Skeletal muscle cell (primary cell): ENCODE measurements at places on chromosomes 16 and 17.

DNA sequence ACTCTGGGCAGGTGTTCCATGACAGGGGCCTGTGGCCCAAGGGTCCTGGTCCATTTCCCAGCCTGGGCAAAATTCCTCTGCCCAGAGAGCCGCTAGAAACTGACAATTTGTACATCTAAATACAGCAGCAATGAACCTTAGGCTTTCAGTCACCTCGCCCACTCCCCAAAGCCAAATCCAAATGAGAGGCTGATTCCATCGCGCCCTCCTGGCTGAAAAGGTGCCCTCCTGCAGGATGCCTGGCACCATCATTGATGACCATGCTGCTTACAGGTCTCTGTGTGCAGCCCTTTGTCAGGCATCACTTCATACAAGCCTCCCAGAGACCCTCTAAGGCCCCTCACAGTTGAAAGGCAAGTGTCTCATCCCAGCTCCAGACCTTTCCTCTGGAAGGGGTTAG, 114.7 kb downstream of the C16orf78 start:
- no peak for DNase-seq

DNA sequence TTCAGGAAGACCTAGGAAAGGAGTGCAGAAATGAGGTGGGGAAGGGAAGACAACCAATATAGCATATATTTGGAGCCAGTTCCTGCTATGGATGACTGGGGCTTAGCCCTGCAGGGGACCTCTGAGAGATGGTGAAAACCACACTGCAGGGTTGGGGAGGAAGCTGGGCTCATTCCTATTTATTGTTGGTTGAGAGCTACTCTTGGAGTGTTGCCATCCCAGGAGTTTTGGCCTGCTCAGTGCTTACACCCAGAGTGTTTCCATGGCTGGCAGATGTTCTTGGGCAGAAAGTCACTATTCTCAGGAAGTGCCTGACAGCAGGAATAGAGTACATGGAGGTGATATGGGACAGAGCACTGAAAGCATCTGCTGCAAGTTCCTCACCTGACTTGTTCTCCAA, 145.8 kb downstream of the SPACA3 start:
- no peak for DNase-seq

DNA sequence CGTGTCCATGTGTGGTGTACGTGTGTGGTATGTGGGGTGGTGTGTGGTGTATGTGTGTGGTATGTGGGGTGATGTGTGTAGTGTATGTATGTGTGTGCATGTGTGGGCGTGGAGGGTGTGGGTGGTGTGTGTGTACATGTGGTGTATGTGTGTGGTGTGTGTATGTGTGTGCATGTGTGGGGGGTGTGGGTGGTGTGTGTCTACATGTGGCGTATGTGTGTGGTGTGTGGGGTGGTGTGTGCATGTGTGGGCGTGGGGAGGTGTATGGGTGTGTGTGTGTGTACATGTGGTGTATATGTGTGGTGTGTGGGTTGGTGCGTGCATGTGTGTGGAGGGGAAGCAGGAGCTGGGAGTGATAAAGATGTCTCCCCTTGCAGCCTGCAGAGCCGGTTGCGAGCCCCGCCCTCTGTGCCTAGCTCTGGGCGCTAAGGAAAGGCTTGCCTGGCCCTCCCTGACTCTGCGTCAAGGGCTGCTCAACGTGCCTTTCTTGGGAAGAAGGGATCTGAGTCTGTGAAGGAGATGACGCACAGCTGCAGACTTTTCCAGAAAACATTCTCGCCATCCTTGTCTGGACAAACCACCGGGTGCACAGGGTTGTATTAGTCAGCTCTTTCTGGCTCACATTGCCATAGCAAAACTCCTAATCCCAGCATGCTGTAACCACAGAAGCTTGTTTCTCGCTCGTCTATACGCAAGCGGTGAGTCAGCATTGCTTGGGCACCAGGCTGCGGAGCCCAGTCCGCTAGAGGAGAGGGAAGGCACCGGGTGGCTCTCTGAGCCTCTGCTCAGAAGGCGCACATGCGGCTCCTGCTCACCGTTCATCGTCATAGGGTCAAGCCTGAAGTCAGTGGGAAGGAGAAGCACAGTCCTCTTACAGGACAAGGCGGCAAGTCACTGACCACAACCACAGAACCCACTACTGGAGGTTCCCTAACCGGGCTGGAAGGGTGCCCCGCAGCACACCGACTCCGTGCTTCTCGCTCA, 2.0 kb upstream of the CD300H start:
- DNase-seq: peak; percentile 56

DNA sequence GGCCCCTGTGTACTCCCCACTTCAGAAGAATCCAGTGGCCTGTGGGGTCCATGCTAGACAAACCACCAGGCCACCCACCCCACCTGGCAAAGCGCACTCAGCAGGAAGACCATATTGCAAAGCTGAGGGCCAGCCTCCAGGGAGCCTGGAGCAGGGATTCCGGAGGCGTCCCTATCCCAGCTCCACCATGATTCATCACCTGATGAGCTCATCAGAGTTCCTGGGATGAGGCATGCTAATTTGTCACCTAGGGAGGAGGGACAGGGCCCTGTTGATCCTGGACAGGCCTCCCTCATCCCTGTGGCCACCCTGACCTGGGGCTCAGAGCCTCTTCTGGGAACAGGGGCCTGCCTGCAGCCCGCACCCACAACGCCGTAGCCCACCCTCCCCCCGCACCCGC, 131.6 kb upstream of the PLCG2 start:
- DNase-seq: no peak

GRCh38 chr16:79466111-79466510, 134.4 kb downstream of the MAF start:
- no peak for DNase-seq

DNA sequence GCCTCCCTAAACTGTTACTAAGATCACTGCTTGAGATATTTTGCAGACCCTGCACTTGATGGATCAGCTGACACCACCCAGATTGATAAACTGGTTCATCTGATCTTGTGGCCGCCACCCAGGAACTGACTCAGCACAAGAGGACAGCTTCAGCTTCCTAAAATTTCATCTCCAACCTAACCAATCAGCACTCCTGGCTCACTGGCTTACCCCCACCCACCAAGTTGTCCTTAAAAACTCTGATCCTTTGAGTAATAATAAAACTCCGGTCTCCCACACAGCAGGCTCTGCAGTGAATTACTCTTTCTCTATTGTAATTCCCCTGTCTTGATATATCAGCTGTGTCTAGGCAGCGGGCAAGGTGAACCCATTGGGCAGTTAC, 174.8 kb downstream of the UTP18 start:
- no peak for DNase-seq

- no peak for DNase-seq
Measured at GRCh38 chr17:4476511-4477070, 22.1 kb upstream of the SPNS2 start.

GRCh38 chr17:80008383-80008840, 27.3 kb downstream of the TBC1D16 start:
- DNase-seq: no peak

GRCh38 chr17:4365628-4366326, 698 bp downstream of the UBE2G1 start:
- no peak for DNase-seq

DNA sequence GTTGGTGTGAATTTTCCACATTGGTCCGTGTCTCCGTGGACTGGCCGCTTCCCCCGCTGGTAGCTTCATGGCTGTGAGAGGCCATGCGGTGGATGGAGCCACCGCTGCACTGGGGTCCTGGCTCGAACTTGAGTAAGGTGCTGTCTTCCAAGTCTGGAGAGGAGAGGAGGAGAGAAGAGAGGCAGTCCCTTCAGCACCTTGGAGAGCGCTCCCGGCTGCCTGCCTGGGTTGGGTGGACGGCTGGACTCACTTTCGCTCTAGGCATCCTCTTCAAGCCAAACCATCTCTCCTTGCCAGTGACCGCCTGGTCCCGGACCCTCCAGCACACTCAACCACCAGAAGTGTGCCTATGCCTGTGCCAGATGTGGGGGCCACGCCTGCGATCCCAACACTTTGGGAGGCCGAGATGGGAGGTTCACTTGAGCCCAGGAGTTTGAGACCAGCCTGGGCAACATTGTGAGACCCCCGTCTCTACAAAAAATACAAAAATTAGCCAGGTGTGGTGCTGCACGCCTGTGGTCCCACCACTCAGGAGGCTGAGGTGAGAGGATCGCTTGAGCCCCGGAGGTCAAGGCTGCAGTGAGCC, 6.2 kb downstream of the JPH3 start:
- DNase-seq: no peak

DNA sequence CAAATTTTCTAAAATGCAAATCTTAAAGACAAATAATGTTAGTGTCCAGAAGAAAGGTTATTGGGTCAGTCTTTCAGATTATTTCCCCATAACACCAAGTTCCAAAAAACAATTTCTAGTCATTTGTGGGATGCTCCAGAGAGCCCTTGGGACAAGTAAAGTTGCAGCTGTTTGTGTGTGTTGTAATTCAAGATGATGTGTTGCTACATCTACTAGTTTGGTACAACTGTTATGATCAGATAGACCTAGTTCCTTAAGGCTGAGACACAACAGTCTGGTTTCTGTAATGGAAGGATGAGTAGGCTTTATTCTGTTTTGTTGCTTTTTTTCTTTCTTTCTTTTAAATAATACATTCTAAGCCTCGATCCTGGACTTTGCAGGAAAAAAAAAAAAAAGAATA, 41.9 kb downstream of the PIGL start:
- DNase-seq: peak; percentile 66
